ENCODE measurements at places on chromosomes 11 and 22.
A peak's percentile ranks its signal among the peaks of the same experiment; 100 is the strongest.

GRCh38 chr22:50697667-50698506, 25.3 kb downstream of the SHANK3 start:
- DNase-seq = no peak

DNA sequence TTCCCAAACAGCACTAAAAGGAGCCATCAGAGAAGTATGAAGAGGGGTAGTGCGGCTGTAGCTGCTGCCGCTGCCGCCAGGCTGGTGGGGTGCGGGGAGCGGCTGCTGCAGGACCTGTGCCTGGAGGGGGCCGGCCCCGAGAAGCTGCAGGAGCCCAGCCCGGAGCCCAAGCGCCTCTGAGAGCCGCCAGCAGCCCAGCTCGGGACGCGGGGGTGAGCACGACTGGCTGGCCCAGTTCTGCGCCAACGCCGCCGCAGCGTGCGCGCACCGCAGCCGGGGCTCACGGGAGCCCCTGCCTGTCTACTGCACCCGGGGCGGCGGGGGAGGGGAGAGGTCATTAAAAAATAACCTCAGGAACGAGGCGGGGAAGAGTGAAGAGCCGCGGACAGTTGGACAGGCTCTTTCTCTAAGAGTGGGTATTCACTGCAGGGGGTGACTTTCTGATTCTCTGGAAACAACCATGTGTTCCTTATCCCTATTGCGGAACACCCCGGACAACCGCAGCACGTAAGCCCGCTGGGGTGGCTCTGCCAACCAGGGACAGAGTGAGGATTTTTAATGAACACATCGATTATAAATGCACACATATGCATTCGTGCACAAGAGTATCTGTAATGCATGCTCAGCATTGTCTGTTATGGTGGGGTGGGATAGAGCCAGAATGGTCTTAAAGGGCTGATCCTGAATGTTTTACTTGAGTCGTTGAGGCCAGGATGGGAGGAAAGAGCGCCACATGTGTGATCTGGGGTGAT, 453 bp downstream of the GAS2 start:
- DNase-seq = peak; percentile 3

DNA sequence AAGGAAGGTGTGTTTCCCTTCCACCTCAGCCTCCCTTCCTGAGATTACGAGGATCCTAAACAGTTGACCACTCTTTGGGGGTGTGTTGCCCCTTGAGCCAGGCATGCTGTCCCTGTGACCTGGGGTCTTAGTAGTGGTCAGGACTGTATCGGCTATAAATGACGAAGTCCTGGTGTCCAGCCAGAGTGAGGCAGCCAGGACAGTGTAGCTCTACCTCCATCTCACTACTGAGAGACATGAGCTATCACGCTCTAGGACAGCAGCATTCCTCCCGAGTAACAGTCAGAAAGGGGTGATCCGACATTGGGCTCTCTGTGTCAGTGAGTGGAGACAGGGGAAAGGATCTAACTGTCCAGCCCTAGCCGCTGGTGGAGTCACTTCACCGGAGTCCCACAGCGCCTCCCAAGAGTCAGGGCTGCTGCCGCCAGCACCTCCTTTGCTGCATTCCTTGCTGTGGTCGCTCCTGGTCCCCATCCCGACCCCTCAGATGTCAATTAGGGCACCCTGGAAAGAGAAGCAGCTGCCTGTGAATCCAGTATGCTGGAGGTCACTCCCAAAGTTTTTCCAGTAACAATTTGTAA, 3.3 kb upstream of the B3GNT6 start:
- no peak for DNase-seq

GRCh38 chr22:36197514-36198146, 4.0 kb downstream of the APOL4 start:
- DNase-seq = no peak

- DNase-seq = peak; percentile 60
Measured at GRCh38 chr11:9210224-9210921, 54.8 kb downstream of the DENND5A start.

DNA sequence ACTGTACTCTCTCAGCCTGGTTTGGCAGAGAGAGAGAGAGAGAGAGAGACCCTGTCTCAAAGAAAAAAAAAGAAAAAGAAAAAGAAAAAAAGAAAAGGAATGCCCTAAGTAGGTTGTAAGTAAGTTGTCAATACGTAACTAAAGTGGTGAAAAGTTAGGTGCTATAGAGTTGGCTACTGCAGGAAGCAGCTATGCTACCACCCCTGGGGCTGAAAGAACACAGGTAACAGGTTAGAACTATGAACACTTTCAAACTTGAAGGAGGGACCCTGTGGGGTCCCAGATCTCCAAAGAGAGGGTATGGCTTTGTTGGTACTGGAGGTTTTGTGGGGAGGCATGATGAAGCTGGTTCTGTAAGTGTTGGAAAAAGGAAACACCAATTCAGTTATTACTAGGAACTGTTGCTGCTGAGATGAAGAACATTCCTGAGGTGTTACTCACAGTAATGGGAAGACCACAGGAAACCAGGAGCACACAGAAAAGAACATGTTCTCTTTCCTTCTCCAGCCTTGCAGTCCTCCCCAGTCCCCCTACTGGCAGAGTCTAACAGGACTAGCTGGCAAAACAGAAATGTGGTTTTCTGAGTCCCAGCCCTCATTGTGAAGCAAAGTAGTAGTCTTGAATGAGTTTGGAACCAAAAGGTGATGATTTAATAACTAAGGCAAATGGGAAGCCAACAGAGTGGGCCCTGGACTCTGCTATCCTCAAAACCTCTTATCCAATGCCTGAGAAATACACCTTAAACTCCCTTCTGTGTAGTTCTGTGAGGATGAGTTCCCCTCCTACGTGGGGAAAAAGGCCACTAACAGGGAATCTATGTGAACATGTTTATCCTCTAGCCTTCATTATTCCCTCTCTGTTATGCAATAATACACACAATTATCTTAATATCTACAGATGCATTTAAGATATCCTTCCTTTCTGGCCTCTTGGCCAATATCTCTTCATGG, 427.0 kb upstream of the DDI1 start:
- DNase-seq = peak; percentile 96

DNA sequence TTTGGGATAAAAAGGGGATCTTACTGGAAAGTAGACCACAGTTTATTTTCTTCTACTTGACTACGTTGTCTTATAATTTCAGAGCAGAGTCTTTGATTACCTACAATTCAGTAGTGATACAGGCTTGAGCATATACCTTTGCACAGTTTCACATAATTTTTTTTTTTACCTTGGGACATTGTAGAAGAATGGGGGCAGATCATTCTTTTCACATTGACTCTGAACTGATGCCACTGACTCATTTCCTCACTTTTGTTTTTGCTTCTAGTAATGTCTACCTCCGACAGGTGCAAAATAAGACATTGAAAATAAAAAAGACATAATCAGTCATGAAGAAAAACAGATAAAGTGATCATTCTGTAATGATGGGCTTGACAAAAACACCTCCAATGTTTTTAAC, 688.3 kb upstream of the CHORDC1 start:
- no peak for DNase-seq

- DNase-seq = no peak
Measured at GRCh38 chr11:60088364-60088763, at the start of gene MS4A2. TSS of gene MS4A2 (plus strand) at chr11:60088664. CDS start at chr11:60088766, 102 bp downstream.

GRCh38 chr11:61023086-61023965, 51.8 kb downstream of the CD6 start:
- DNase-seq = no peak

DNA sequence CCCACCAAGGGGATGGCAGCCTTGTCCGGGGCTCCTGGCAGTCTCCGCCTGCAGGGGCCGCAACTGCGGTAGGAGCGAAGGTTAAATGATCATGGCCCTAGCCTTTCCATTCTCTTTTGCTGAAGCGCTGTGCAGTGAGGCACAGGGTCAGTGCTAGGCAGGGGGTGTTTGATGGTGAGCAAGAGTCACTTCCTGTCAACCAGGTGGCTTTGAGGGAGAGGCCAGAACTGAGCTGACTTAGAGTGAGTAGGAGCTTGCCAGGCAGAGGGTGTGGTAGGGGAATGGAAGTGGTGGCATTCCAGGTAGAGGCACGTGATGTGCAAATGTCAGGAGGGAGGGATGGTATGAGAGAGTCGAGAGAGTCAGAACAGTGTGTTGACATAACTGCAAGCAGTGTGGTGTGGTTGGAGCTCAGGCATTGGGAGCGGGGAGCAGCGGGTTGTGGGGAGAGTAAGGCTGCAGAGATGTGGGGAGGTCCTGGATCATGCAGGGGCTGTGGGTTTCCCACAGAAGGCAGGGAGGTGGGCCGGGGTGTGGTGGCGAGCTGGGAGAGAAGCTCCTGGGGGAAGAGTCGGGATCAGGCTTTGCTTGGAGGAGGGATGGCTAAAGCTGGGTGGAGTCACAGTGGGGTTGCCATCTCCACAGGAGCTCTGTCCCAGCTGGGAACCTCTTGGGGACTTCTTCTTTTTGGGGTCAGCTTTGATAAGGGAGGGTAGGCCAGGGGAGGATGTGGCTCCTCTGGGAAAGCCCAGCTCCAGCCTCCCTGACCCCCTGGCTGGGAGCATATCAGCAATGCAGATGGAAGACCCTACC, 33.3 kb downstream of the AMPD3 start:
- DNase-seq = no peak

DNA sequence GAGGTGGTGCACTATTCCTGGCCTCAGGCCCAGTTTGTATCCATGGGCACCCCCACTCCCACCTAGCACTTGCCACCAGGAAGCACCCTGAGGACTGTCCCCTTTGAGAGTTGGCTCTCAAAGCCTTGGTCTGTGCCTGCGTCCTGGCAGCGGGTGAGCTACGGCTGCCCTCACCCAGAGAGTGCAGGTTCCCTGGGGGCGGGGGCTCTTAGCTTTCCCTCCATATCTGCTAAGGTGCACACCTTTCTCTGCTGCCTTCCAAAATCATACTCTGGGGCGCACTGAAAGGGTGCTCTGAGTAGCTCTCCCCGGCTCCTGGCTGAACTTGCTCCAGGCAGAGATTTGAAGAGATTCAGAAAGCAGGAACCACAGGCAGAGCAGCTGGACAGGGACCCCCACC, 7.1 kb downstream of the KCNQ1 start:
- DNase-seq = no peak

- peak; percentile 72 for DNase-seq
Measured at GRCh38 chr11:1908618-1909017, 10.9 kb upstream of the TNNT3 start.

DNA sequence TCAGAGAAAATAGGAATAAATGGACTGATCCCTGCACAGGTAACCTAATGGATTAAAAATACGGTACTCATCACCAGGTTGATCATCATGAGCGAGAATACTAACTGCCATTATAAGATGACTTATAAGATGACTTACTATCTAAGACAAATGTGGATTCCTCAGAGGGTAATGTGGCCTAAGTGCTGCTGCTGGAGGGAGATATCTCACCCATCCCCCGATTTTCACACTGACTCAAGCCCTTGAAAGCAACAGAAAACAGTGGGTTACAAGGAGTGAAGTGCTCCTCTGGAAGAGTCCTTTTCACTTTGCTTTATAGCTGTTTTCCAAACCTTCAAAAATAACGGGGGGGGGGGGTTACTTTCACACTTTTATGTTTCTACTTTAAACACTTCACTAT, 920 bp downstream of the TMEM218 start:
- DNase-seq = no peak

DNA sequence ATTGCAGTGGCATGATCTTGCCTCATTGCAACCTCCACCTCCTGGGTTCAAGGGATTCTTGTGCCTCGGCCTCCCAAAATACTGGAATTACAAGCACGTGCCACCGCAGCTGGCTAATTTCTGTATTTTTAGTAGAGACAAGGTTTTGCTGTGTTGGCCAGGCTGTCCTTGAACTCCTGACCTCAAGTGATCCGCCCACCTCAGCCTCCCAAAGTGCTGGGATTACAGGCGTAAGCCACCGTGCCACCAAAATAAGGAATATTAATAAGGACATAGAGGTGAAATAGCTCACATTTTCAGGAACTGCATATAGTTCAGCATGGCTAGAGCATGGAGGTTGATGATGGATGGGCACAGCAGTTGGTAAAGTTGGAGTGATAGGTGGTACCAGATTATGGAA, 21.4 kb downstream of the ARHGEF12 start:
- no peak for DNase-seq

GRCh38 chr11:3010521-3011275, 18.6 kb upstream of the NAP1L4 start:
- no peak for DNase-seq

DNA sequence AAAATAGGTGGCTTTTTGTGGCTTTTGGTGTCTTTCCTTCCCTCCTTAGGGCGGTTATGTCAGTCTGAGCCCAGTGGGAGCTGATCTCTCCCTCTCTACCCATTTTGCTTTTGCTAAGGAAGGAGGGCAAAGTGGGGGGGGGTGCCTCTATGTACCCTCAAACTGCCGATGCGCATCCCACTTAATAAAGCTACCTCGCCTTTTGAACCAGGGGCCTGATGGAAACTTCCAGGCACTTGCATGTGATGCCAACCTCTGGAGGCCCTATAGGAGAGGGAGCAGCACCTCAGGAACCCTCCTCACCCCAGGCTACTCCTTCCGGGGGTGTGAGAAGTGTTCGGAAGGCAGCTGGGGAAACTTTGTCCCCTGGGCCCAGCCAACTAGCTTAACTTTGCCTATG, 97.0 kb upstream of the HSD17B12 start:
- no peak for DNase-seq

GRCh38 chr22:46354176-46354992, 18.9 kb downstream of the TRMU start:
- no peak for DNase-seq

DNA sequence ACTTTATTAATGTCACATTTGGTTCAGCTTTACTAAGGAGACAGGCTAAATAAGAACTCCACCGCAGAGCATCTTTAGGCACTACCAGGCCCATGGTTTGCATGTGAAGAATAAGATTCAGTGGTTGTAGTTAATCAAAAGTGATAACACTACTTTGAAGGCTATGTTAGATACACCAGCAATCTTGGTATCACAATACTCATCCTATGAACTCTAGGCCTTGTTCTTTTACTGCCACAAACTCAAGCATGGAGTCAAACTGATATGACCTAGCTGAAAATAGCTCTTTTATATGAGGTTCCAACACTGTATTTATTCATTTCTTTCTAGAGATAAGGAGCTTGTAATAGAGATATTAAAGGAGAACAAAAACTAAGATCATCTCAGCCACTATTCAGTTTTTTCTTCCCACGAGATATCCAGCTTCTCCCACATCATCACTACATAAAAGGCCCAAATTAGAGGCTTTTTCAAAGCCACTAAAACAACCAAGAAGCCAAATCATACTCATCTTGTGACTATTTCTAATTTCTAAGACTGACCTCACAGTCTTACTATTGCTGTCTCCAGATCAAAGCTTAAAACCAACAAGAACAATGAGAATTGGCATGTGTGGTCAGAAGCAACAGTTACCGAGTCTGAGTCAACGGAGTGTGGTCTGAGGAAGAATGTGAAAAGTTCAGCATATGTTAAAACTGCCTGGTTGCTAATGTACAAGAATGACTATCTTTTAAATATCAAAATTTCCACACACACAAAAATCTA, 25.1 kb upstream of the GUCY1A2 start:
- peak; percentile 95 for DNase-seq

- DNase-seq = peak; percentile 70
Measured at GRCh38 chr11:130781931-130782330, 134.3 kb downstream of the SNX19 start.

- peak; percentile 48 for DNase-seq
Measured at GRCh38 chr22:46090631-46091201, 59.6 kb upstream of the PPARA start.

- DNase-seq = no peak
Measured at GRCh38 chr11:113446938-113447337, 28.3 kb downstream of the DRD2 start.

- peak; percentile 65 for DNase-seq
Measured at GRCh38 chr11:68003846-68004550, at the start of gene UNC93B1. TSS of gene UNC93B1 (minus strand) at chr11:68004097. CDS start at chr11:68004043, 54 bp downstream.

GRCh38 chr11:2434506-2435255, 9.6 kb downstream of the TRPM5 start:
- DNase-seq = no peak

- peak; percentile 16 for DNase-seq
Measured at GRCh38 chr11:11731311-11732083, 109.7 kb upstream of the GALNT18 start.

Data from fibroblast of the aortic adventitia (primary cell).